ENCODE measurements at places on chromosomes 7 and 10.

- DNase-seq = no peak
These were observed 366.9 kb upstream of the NUPR2 start for GRCh38 chr7:56483153-56483552.

DNA sequence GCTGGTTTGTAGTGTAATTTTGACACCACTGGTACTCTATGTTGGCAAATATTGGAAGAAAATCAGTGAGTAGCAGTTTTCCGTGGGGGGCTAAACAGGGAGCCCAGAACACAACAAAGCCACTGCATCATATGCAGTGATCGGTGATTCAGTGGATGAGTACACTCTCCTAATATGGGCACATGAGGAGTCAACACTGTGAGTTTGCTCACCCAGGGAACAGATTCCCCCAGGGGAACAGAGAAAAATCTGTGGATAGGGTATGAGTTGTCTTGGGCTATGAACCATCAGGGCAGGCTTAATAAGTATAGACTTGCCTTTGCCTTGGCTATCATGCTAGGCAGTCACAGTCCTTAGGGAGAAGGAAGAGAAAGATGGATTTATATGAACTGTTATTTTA, 227.7 kb upstream of the SEMA3E start:
- DNase-seq = no peak

GRCh38 chr10:14220026-14220425, 110.7 kb downstream of the FRMD4A start:
- no peak for DNase-seq

DNA sequence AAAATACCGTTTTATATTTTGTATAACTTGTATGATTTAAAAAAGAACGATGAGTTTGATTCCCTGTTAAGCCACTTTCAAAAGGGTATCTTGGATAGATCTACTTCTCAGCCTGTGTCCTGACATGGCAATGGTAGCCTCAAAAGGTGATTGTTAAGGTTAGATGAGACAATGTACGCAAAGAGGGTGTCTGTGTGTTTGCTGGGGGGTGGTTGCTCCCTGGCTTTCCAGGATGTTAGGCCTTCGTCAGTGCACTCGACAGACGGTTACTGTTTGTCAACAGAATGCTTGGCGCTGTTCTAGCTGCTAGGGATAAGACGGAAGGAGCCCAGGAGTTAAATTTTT, 90.3 kb downstream of the NEURL1 start:
- DNase-seq = peak; percentile 17

DNA sequence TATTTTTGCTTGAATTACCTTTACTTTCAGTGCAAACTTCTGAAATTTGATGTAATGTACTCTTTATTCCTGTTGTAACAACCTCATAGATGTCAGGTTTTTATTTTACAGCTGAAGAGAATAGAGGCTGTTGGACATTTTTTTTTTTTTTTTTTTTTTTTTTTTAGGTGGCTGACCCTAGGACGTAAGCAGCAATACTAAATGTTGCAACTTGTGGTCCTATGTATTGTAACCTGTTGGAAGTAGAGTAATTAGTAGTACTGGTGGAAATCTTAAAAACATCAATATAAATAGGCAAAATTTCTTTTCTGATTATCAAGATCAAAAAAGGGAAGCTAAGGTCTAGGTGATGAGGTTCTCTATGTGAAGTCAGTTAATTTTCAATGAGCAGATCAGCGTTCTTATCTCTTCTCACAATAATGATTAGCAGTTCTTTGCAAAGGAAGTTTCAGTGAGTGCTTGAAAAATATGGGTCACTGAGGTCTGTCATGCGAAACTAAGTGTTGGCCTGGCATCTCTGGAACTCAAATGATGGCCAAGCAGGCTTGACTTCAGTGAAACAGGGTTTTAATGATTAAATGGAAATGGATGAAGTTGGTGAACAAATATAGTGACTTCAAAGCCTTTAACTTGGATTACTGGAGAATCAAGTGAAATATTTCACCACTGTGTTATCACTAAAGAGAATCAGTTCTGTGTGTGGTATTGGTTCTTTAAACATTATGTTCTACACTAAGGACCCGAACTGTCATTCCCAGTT, 42.7 kb downstream of the BICC1 start:
- no peak for DNase-seq

DNA sequence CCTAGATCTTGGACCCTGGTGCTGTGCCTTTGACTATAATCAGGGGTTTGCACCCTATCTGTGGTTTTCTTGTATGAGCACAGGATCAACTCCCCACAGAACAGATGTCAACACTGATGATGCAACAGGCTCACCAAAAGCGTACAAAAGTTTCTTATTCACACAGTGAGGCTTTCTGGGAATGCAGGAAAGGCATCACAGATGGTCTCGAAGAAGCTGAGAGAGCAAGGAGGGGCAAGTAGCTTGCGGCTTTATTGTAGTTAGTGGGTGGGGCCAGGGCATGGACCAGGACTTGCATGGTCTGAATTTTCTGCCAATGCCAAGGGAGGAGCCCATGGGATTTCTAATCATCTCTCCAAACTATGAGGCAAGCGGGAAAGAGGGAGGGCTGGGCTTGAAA, 46.2 kb downstream of the SEC61G start:
- DNase-seq = no peak

- DNase-seq = no peak
These were observed 123.3 kb downstream of the SLIT1 start for GRCh38 chr10:97062456-97062855.

- no peak for DNase-seq
These were observed 49.5 kb upstream of the ZNF138 start for GRCh38 chr7:64744680-64745079.

- DNase-seq = no peak
These were observed 300.0 kb upstream of the C7orf33 start for GRCh38 chr7:148290538-148290937.

DNA sequence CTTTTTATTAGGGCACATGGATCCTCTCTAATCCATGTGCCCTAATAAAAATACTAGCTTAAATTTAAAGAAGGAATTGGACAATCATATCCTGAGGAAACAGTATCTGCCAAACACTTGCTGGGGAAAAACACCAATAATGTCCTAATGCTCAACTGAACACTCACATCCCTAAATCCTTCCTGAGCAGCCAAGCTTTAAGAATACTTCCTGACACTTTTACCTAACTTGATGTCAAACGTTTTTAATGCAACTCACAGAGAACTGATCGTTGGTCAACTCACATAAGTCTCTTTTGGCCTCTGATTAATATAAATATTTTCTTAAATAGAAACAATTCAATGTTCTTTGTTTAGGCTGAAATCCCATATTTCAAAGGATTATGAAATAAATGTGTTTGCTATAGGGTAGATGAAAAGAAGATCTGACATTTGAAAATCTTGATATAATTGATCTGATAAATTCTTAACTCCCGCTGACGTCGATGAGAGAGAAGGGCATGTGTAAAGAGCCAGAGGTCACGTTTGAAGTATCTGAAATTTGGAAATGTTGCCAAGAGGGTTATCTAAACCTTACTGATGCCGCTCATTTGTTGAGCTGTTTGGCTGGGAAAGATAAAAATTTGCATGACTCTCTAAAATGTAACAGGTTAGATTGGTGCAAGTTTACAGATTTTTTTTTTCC, 122.8 kb upstream of the RHOBTB1 start:
- no peak for DNase-seq

GRCh38 chr10:13536674-13537366, 8.0 kb upstream of the BEND7 start:
- peak; percentile 11 for DNase-seq

DNA sequence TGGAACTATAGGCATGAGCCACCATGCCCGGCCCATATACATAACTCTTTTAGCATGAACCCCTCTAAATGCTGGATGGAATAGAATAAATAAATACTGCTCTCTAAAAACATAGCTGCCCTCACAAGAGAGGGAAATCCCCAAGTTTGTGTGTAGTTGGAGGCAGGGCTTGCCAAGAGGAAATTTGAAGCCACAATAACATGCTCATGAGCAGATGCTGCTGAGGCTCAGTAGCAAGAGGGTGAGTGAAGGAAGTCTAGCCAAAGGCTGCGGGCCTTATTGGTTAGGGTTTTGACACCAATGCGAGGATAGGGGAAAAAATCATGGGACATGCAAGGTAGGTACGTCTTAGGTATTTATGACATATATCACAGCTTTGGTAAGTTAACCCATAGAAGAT, 17.3 kb downstream of the TPK1 start:
- no peak for DNase-seq

DNA sequence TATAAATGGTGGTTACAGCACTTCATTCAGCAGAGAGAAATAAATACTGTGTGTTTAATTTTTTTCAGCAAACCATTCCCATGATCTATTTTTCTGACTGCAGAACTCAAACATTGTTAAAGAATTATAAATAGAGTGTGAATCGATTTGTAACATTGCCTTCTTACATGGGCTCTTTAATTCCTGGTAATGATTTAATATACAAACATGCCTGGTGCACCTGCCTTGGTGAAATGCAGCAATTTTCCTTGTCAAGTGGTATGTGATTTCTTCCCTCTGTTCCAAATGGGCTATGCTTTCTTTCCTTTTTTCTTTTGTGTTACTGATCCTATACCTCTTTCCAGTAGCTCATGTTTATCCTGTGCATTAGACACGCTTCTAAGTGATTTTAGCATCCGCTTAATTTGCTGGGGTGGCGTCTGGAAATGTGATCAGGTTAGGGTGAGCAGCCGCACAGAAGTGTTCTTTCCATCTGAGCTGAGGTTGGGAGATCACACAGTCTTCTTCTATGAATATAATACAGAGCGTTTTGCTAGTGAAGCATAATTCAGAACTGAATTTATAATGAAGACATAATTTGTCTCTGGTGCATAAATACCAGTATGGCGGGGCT, 94.3 kb upstream of the ITGB1 start:
- DNase-seq = no peak

DNA sequence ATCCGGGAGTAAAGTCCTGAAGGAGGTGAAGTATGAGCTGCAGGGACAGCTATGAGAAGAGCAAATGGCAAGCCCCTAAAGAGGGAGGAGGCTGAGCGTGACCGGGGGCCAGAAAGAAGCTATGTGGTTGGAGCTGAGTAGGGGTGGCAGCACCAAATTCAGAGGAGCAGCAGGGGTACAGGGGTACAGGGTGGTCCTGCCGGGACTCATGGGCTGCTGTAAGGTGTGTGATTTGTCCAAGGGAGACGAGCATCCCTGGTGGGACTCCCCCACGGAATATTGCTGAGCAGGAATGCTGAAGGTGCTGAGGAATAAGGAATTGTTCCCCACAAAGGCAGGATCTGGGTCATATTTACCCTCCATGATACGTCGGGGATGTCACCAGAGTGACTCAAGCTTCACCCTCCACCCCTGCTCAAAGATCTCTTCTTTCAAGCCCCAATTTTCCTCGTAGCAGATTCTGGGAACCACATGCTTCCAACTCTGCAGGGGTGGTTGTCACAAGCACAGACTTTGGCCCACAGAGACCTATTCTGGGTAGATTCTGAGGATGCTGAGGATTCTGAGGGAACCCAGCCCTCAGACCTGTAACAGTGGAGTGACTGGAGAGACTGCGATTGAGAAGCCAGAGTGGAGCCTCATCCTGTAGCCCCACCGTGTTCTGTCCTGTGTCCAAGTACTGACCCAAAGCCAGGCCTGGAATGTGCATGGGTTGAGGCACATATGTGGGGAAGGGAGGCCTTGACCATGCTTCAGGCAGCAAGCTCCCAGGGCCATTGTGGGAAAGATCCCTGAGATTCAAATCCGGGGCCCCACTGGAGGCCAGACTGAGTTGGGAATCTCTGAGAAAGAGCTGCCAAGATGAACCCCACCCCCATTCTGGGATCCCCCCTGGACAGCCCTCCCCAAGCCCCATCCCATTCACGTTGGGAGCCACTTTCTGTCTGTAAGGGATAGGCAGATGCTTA, 4.2 kb downstream of the SFTPD start:
- no peak for DNase-seq

DNA sequence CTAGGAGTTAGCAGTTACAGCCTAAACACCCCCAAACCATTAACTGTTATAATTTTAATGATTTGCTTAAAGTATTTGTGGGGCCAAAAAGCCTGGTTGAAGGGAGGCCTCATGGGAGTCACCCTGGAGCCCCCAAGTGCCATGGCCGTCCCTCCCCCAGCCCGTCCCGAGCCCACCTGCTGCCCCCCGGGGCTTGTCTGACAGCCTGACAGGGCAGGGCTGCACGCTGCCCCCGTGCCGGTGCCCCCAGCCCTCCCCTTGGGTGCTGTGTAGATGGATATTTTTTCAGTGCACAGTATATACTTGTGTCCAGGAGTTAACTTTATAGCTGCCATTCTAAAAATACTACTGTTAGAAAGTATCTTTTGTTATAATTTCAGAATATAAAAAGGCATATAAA, 108.4 kb downstream of the CYTH3 start:
- no peak for DNase-seq

GRCh38 chr7:71911051-71911450, 501.1 kb downstream of the CALN1 start:
- DNase-seq = no peak

DNA sequence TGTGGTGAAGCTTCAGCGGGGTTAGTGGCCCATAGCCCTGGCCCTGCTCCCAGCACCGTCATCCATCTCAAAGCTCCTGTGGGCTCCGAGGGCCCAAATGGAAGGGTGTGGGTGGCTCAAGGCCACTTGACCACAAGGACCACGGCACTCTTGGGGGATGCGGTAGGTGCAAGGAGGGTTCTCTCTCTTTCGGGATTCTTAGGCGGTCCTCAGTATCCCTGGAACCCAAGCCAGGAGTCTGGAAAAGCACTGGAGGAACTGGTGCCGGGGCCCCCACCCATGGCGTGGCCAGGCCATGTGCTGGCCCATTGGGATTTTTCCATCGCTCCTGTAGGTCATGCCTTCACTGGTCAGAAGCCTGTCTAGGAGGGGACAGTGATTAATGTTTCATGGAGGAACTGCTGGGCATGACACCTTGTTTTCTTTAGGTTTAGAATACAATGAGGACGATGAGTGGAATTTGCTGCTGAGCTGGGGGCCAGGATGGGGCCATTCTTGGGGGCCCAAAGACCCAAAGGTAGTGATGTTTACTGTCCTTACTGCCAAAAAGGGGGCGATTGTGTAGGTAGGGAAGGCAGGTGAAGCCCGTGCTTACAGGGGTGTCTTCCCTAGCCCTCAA, 16.7 kb downstream of the AQP1 start:
- no peak for DNase-seq

DNA sequence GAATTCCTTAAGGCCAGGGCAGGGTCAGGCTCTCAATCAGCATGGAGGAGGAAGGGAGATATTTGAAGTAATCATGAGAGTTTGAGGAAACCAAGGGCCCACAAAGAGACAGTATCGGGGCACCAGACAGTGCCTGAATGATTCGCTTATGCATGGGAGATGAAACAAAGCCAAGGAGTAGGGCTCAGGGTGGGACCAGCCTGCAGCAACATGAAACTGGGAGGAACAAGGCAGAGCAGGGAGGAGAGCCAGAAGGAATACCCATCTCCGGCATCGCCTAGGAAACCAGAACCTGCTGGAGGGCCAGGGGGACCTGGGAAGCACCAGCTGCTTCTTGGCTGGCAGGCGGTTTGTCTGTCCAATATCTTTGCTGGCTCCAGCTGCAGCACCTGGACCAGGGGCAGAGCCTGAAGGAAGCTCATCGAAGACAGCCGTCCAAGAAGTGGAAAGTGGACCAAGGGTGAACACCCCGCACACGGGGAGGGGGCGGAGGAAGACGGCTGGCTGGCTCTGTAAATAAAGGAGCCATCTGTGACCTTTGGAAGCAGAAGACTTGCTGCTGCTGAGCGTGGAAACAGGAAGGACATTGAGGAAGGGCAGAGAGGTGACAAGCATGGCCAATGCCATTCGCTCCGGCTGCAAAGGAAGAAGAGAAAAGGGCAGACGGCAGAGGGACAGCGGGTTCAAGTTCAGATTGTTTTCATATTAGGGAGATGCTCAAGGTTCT, 34.4 kb upstream of the ECHDC3 start:
- no peak for DNase-seq

- DNase-seq = no peak
These were observed 96.8 kb downstream of the TCERG1L start for GRCh38 chr10:131214521-131215244.

GRCh38 chr7:19404912-19405329, 259.7 kb upstream of the FERD3L start:
- DNase-seq = no peak

All from NCI-H2029 treated with DMSO at 0.1 percent for 48 hours (cell line).